HCT116 (cell line): ENCODE measurements at places on chromosomes 2 and 18.

DNA sequence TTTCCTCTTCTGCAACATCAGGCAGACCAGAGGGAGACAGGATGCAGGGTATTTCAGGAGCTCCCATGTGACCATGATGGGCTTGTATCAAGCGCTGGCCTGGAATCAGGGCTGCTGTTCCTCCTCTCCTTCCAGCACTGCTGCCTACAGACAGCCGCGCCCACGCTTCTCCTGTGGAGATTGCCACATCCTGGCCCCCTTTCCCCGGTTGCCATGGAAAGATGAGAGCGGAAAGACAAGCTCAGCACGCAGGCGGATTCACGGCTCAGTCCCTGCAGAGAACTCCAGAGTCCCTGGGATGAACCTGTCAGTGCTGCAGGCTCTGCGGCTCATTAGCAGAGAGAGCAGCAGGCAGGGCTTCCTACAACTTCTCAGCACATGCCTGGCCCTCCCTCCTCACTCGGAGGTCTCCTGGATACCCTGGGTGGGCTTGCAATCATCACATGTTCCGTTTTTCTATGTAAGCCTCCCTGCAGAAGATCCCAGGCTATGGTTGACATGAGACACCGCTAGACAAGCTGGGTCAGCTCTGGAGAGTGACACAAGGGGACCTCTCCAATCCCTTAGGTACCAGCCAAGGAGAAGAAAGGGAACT lies 497.8 kb upstream of the MYT1L start:
- DNase-seq = no peak

DNA sequence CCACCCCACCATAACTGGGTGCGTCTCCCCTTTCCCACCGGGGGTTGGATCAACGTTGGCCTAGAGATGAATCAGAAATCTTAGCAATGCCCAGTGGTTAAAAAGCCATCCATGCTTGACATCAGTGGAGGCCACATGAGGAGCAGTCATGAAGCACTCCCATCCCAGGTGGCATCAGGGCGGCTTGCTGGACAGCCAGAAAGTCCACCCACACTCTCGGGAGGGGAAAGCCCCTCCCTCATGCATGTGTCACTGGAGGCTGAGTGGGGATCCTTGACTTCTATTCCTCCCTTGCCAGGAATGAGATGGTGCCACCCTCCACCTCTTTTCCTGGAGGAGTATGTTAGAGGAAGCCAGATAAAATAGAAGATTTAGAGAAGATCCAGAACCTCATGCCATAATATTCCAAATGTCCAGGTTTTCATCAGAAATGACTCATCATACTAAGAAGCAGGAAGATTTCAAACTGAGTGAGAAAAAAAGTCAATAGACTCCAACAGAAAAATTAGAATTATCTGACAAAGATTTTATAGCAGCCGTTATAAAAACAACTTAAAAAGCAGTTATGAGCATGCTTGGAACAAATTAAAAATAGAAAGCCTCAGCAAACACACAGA lies 507.1 kb upstream of the ID2 start:
- no peak for DNase-seq

GRCh38 chr2:108591163-108591562 lies 56.9 kb downstream of the LIMS1 start:
- no peak for DNase-seq

DNA sequence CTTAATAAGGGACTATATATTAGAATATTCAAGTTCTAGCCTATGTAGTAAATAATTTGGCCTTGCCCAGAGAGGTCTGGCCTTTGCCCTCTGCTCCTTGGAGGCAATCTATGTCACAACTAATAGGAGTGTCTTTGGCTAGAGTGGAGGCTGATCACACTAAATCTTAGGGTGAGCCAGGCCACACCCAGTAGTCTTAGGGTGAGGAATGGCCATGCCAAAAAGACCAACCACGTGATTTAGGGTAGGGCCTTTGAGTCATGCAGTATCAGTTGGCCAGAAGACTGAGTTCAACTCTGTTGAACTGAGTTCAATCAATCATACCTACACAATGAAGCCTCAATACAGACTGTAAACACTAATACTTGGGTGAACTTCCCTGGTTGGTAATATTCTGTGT lies 26.0 kb upstream of the FLACC1 start:
- no peak for DNase-seq

- DNase-seq = no peak
Measured at GRCh38 chr2:165610591-165611029, 141.1 kb downstream of the CSRNP3 start.

DNA sequence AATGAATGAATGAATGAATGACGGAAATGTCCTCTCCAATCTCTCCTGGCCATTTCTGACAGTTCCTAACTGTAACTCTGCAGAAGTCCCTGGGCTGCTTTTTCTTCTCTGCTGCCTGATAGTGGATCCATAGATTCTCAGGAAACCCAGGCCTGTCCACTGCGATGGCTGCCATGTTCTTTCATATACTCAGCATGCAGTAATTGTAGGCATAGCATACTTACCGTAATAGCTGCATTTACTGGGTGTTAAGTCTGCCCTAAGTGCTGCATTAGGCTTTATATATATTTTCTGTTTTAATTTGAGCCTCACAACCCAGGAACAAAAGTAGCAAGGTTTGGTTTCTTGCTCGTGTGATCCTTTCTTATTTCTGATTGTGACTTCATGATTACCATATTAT lies 122.9 kb downstream of the DCC start:
- no peak for DNase-seq

- no peak for DNase-seq
Measured at GRCh38 chr2:98868548-98869271, 67.3 kb downstream of the CRACDL start.

- DNase-seq = no peak
Measured at GRCh38 chr18:75211953-75212750, 1.6 kb downstream of the TSHZ1 start.

DNA sequence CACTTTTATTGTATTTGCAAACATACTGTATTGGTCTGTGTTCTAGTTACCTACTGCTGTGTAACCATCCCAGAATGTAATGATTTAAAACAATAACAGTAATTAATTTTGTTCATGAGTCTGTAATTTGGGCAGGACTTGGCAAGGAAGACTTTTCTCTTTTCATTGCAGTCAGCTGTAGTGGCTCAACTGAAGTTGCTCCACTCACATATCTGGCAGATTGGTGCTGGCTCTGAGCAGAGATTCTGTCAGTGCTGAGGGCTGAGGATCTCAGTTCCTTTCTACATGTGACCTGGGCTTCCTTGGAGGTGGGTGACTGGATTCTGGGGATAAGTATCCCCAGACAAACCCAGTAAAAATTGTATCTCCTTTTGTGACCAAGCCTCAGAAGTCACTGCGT lies 26.6 kb downstream of the PTPN4 start:
- DNase-seq = no peak

DNA sequence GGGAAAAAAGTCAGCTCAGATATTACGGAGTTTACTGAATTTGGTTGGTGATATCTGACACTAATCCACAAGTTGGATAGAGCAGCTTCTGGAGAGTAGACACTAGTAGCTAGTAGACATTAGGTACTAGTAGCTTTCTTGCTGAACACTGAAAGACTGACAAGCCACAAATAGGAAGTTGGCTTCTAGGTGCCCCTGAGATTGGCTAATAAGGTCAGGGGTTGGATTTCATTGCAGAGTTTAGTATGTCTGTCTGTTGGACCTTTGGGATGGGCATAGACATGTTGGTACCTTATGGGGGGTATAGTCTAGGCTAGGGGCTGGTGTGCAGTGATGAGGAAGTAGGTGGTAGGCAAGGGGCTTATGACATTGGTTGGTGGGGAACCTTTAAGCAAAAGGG lies 164.9 kb upstream of the LRRTM1 start:
- DNase-seq = no peak

GRCh38 chr2:118535818-118536212 lies 311.6 kb downstream of the EN1 start:
- no peak for DNase-seq

DNA sequence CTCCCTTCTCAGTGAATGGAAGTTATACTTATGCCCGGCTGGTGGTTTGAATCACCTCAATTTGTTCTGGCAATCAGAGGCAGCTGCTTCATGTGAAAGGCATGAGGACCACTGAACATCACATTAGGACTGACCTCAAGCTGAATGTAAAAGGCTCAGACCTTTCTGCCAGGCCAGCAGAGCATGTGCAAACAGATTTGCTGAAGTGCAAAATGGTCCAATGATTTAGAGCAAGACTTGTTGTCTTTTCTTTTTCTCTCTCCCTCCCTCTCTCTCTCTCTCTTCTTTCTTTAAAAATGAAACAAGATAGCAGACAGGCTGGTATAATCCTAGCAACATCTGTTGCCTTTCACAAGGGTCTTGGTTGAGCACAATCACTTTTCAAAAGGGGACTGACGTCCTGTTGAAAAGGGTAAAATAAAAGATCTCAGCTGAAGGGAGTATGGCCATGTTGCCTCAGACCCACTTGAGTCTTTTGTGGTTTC lies 13.3 kb upstream of the CDH7 start:
- no peak for DNase-seq

GRCh38 chr2:237258116-237258515 lies 155.8 kb downstream of the COL6A3 start:
- no peak for DNase-seq

- no peak for DNase-seq
Measured at GRCh38 chr2:64844087-64844486, 145.1 kb upstream of the SLC1A4 start.

GRCh38 chr2:238023608-238024007 lies 37.2 kb upstream of the SCLY start:
- DNase-seq = no peak

- no peak for DNase-seq
Measured at GRCh38 chr2:173347305-173348168, 7.1 kb upstream of the CDCA7 start.

DNA sequence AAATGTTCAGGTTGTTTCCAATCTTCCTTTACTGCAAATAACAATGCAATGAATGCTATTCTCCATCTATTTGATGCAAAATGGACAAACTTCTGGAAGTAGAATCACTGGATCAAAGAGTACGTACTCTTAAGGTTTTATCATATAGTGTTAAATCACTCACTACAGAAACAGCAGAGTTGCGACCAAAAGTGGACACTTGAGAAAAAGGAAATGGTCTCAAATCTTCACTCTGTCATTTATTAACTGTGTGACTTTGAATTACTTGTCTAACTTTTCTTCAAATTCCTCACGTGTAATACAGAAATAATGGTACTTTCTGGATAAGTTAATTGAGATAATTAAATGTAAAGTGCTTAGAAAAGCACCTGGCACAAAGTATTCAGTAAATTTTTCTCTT lies 78.1 kb downstream of the CERKL start:
- no peak for DNase-seq

- no peak for DNase-seq
Measured at GRCh38 chr2:64017811-64018700, 1.2 kb downstream of the VPS54 start.

GRCh38 chr2:25276569-25277465 lies 64.9 kb downstream of the DNMT3A start:
- no peak for DNase-seq

DNA sequence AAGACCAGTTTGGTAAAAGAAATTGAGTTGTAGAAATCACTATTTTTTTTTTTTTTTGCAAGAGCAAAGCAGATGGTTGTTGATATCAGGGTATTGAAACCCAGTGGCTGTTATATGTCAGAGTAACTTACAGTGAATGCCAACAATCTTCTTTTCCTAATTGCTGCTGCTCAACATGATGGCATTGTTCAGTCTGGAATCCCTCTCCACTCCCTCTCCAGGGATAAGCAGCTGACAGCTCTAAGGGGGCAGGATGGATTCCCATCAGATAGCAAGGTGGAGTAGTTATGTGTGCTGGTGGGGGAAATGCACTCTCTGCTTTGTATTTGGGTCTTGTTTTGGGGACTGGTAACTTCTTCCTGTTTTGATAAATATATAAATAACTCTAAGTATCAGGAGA lies 200.0 kb downstream of the PIK3C3 start:
- DNase-seq = no peak

GRCh38 chr2:39737661-39738060 lies 41.4 kb downstream of the THUMPD2 start:
- DNase-seq = no peak

DNA sequence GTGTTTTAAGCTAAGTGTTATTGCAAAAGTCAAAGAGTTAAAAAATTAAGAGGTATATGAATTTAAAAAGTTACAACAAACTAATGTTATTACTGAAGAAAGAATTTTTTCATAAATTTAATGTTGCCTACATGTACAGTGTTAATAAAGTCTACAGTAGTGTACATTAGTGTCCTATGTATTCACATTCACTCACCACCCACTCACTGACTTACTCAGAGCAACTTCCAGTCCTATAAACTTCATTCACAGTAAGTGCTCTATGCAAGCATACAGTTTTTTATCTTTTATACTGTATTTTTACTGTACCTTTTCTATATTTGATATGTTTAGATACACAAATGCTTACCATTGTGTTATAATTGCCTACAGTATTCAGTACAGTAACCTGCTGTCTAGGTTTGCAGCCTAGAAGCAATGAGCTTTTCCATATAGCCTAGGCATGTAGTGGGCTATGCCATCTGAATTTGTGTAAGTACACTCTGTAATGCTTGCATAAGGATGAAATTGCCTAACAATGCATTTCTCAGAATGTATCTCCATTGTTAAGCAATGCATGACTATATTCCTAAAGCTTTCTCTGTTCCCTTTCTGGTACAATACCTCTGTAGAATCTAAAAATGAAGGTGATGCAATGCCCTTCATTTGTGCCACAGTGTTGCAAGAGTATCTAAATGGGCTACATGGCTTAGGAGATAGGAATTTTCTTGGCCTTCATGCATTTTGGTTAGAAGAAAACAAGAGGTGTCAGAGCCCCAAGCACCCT lies 370.8 kb upstream of the NT5C1B start:
- DNase-seq = no peak

DNA sequence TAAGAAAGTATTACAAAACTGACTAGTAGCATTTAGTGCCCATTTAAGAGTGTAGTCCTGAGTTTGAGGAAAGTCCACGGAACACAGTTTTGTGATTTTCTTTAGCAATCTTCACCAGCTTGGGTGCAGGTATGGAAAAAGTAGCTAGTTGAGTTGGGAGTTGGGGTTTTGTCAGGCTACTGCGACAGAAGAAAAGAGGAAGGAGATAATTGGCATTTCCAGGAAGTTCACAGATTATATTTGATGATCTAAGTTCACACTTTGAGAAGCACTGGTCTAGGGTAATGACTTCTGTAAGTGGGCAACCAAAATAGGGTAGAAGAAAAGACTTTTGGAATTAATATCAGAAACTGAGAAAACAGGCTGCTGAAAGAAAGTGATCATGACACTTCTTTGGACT lies 52.1 kb downstream of the VIL1 start:
- DNase-seq = no peak

- no peak for DNase-seq
Measured at GRCh38 chr2:208542465-208543041, 136.0 kb downstream of the PTH2R start.

GRCh38 chr2:152468899-152469692 lies 134.1 kb downstream of the FMNL2 start:
- no peak for DNase-seq

DNA sequence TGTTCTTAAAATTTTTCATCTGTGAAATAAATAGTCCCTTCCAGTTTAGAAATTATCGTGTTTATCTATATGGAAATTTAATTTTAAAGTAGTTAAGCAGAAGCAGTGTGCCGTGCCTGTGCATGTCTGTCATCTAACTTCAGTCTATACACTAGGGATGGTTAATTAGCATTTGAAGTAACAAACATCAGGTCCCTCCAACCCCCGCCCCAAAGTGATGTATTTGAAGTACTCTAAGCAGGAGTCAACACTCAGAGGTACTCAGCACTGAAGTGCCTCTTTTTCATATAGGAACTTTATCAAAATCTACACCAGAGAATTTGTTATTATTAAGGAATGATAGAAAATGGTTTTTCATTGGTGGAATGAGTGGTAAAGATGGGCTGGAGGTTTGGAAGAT lies 33.0 kb downstream of the LANCL1 start:
- DNase-seq = no peak

- DNase-seq = no peak
Measured at GRCh38 chr2:15222856-15223255, 338.3 kb downstream of the NBAS start.

- no peak for DNase-seq
Measured at GRCh38 chr2:180609626-180610340, 370.6 kb upstream of the UBE2E3 start.
